ENCODE measurements at places on chromosomes 4 and X. TPM values are rescaled to one million over a fixed set of nuclear protein-coding genes. Genes with fewer than 3 reads are reported as not detected.
A peak's percentile ranks its signal among the peaks of the same experiment; 100 is the strongest.

DNA sequence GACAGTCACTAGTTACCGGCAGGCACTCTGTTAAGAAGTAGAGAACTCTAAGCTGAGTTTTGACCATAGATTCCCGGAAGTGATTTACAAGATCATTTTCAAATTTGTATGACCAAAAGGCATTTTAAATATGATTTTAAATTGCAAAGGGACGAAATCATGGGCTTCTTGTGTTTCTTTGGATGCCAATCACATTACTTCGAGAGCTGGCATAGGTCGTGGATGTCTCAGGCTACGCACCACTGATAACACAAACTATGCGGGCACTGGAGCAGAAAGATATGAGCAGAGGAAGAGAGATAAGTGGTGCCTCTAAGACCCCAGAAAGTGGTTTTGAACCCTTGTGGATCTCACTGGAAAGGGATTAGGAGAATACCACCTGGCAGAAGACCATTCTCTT is 294.2 kb upstream of the FTHL17 start:
- DNase-seq = no peak

DNA sequence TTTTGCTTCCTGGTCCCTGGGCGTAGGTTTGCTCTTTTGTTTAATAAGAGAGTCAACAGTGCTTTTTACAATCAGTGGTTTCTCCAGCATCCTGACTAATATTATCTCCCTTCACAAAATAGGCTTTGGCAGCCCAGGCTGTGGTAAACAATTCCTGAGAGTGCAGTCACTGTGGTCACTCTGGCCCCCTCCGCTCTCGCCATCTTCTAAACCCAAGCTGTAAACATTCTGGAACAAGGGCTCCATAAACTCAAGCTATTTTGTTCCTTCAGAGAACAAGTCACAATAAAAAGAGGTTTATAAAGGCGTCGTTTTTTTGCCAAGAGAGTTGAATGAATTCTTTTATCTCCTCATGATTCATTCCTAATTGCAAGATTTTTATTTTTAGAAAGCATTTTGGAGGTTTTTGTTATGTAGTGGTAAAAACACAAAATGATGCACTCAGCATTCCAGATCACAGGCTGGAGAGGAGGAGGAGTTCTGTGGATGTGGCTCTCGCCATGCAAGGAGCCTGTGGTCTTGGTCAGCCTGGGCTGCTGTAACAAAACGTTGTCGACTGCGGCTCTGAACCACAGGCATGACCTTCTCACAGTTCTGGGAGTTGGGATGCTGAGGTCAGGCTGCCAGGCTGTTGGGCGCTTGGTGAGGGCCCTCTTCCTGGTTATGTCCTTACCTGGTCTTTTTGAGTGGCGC is 486.4 kb upstream of the FAT1 start:
- peak; percentile 39 for DNase-seq

DNA sequence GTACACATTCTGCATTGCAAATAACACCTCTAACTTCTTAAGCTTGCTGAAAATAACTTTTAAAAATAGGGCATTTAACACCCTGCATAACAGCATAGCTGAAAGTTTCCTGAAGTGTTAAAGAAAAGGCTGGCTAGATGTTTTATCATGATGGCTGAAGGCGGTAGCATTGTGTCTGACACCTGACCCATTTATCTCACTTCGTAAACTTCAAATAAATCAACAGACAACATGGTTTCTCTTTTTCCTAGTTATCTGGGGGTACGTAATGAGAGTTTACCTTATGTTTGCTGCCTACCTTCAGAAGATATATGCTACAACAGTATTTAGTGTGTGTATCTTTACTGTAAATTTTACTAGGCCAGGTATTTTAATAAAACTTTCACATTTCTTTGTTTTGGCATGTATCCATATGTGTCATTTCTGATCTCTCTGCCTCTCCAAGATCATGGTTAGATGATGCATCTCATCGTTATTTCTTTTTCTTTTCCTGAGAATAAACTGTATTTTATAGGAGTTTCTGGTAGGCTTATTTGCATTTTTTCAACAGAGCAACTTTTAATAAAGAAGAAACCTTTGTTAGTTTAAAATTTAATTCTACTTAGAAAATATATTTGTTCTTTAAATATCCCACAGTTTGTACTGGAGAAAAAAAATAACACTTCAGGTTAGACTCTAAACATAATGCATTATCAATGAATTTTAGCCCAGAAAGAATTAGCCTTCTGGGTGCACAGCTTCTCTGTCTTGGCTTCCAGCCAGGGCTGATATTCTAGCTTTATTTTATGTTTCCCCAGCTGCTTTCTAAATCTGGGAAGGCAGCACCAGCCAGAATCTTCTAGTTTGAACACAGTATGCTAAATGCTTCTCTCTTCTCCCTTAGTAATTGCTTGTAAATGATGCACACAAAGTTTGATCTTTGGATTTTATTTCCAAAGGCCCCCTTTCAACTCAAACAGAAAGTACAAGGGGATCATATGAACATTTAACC is 2.9 kb downstream of the NDST4 start:
- no peak for DNase-seq

MUC7 gene
- not detected for total RNA-seq

GRCh38 chr4:79599691-79600090 is 191.7 kb upstream of the GK2 start:
- peak; percentile 18 for DNase-seq

SMIM10 gene
- 71.7 TPM for total RNA-seq

- DNase-seq = no peak
These were observed 2.3 kb upstream of the PPP2R3B start for GRCh38 chrX:389021-389441.

SPANXC gene
- 3.5 TPM for total RNA-seq

DNA sequence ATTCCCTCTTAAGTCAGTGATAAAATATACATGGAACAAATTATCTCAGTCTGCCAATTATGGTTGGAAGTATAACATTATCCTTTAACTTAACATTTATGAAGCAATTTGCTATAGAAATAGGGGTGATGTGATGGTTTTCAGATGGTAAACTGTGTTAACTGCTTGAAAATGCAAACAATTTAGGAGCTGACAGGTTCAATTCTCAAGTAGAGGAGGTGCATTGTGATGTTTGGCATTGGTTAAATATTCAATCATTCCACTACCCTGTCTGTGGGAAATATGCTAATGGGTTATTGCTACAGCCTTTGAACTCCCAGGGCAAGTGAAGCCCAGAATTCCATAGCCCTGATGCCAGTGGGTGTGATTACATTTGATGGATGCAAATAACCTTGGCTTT is 243.4 kb upstream of the GK2 start:
- DNase-seq = no peak

GRCh38 chr4:164959896-164960295 is 17.6 kb downstream of the TRIM61 start:
- no peak for DNase-seq

TCEAL2 gene
- total RNA-seq = 63.0 TPM

GRCh38 chr4:47933840-47934239 is 19.5 kb upstream of the NFXL1 start:
- no peak for DNase-seq

DNA sequence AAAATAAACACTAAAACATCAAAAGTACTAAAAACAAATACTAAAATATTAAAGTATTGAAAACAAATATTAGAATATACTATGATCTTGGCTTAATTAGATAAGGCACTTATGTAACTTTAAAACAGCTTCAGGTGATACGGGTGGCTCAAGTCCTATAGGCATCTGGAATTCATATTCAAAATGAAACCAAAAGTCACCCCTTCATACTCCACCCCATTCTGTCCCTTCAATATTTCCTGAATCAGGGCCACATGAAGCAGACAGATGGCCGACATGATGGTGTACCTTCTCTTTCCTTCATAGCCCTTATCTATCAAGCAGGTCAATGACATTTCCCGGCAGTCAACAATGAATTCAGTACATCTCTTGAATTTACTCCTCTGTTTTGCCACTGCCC is 71.9 kb upstream of the MAGEB10 start:
- no peak for DNase-seq

GRCh38 chr4:176507845-176508533 is 188.2 kb downstream of the SPCS3 start:
- no peak for DNase-seq

DNA sequence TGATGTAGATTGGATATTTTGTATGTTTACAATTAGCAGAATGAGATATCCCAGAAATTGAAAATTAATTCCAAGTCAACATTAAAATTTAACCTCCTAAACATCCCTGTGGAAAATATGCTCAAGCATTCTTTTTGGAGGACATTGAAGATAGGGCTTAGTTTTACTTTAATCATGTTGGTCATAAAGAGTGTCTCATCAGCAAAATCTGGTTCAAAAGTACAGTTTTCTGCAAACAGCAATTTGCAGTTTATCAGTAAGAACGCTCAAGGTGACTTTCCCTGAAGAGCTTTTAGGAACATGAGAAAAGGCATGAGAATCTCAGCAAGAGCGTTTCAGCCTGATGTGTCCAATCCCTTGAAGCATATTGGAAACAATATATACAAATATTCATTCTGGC is 889.8 kb downstream of the CENPC start:
- DNase-seq = no peak

GRCh38 chrX:153458476-153458875 is 11.9 kb downstream of the HAUS7 start:
- DNase-seq = no peak

DNA sequence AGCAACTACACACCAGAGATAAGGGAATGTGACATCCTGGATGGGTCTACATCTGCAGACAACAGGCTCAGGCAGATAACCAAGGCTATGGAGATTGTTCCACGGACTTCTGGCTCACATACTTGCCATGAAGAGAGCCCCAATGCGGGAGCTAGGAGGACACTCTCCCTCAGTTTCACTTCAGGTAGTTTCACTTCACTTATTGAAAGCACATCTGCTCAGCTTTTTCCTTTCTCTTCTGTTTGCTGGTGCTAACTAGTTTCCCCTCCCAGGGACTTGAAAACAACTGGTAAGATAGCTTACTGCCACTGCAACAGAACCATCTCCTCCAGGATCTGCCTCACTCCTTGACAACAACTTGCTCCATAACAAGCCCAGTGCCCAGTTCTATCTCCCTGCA is 1.4 kb upstream of the CT47C1 start:
- DNase-seq = no peak

MAP9 gene
- total RNA-seq = 32.4 TPM

TMEM255A gene
- 0.43 TPM for total RNA-seq

DNA sequence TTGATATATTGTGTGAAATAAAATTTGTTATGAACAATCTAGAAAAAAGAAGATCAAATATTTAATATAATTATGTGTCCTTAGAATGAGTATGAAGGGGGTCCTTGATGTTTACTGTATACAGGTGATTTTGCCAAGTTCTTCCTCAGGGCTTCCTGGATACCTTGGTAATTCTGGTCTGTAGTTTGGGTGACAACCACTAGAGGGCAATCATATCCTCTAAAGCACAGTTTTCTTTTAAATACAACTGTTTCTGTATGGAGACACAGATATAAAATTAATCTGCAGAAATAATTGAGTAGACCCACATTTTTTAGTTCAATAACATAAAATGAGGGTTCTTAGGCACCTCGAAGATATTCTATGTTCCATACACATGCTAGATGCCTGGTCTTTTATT is 157.7 kb downstream of the SPANXN1 start:
- DNase-seq = peak; percentile 40

DNA sequence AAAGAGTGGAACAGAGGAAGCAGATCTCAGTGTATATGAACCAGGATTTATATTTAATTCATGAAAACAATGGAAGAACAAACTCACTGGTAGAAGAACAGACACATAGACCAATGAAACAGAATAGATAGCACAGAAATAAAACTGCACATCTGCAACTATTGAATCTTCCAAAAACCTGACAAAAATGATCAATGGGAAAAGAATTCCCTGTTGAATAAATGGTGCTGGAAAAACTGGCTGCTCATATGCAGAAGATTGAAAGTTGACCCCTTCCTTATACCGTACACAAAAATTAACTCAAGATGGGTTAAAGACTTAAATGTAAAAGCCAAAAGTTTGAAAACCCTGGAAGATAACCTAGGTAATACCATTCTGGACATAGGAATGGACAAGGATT is 391.0 kb downstream of the MAGEB5 start:
- DNase-seq = no peak

DNA sequence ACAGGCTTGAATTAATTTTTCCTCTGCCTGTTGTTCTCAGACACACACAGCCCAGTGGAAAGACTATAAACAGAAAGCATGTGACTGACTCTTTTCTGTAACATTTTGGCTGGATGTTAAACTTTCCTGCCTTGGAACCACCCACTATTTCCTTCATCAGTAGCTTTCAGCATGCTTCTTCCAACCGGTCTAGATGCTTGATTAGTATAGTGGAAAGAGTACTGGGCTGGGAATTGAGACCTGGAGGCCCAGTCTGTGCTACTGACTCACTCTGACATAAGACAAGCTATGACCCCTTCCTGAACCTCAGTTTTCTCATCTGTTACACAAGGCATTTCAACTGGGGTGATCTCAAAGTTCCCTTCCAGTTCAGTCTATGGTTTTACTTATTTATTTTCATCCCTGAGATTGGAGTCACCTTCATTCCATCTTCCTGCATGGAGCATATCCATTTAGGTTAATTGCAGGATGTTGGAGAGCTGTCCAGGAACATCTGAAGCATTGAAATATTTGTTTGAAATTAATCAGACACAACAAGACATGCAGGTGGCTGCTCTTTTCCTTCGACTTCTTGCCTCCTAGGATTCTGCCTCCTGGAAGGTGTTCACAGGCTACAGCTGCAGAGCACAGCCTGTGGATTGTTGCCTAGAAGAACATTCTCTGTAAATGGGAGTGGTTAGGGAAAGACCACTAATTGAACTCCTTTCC is 173.4 kb downstream of the RTL9 start:
- DNase-seq = no peak

GRCh38 chr4:185020863-185021761 is 2.8 kb downstream of the HELT start:
- DNase-seq = no peak

DNA sequence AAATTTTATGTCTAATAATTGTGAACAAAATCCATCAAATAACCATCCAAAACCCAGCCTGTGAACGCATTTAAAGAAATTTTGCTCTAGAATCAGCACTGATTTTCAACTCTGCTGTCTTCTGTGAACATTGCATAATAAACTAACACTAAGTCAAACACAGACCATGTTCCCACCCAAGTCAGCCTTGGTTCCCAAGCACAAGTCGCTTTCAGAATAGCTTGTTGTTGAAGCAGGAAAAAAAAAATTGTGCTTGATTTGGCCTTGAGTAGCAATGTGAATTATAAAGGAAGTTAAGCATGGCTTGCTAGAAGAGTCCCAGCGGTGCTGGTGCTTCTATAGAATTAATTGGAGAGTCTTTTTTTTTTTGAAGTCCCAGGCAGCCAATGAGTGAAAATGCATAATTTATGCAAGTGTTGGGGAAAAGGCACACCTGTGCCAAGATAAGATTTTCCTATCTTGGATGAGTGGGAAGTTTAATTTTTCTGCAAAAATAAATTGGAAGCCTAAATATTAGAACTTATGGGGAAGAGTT is 42.1 kb downstream of the HHIP start:
- no peak for DNase-seq

AKAP4 gene
- 347 TPM for total RNA-seq

DNA sequence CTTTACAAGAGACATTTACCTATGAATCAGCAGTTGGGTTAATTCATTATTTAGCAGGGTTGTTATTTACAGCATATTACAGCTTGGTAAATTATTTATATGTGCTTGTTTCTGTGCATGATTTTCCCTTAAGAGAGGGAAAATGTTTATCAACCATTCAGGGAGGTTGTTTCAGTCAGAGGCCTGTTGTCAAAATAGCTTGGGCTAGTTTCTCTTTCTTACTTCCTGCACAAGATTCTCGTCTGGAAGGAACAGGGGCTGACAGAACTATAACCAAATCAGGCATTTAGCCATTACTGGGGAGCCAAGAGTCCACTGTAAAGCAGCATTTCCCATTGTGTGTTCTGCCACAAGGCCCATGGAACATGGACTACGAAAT is 135.8 kb downstream of the HS6ST2 start:
- DNase-seq = no peak

MED14 gene
- total RNA-seq = 16.7 TPM
